Karpas-422 (cell line): ENCODE measurements at places on chromosomes 7 and 10.

DNA sequence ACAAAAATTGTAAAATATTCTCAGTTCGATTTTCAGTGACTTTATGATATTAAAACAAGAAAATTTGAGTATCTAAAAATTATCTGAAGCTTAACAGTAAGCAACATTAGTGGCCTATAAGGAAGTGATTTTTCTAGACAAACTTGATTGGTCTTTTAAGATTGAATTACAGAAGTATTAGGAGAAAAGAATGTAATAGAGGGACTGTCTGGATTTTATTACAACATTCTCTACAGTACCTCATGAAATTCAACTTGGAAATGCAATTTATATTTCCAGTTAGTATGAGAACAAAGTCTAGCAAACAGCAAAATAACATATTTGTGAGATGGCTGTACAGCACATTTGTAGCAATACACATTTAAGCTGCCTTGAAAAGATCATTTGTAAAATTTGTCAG lies 18.8 kb downstream of the REEP3 start:
- DNase-seq = no peak

DNA sequence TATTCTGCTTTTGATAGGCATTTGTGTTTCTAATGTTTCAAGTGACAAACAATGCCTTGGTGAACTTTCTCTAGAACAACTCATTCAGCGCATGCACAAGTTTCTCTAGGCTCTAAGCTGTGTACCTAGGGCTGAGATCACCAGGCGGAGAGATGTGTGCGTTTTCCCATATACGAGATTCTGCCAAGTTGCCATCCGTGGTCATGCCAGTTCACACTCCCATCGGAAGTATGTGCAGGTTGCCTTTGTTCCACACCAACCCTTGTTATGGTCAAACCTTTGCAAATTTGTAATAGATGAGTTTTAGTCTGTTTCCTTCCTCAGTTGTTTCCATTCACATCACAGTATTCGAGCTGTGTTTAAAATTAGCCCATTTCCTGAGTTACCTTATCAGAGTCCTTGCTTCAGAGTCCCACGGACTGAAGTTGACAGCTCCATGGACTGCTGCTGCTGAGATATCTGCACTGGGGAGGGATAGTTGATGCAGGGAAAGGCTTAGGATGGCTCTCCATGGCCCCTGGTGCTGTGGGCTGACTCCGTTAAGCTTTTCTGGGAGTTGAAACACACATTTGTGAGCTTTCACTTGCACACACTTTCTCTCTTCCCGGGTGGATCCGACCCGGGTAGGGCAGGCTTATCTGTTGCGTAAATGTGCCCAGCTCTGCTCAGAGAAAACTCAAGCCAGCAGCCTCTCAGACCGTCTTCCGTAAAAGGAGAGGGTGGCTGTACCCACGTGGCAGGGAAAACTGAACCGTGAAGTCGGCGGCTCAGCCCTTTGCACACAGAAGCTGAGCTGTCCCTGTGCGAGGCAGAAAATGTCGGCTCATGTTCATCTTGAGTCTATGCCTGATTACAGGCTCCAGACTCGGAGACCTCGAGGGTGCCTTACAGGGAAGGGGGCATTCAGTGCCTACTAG lies 49.4 kb downstream of the HK1 start:
- DNase-seq = peak; percentile 72

GRCh38 chr10:102781921-102782557 lies 38.3 kb downstream of the WBP1L start:
- no peak for DNase-seq

DNA sequence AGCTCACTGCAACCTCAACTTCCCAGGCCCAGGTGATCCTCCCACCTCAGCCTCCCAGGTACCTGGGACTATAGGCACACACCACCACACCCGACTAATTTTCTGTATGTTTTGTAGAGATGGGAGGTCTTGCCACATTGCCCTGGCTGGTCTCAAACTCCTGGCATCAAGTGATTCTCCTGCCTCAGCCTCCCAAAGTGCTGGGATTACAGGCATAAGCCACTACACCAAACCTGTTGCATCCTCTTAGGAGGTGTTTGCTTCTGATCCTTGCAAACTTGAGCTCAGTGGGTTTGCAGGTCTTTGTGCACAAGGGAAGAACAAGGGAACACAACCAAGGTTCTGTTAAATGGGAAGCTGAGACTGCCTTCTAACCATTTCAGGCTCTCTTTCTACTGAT lies 184.6 kb downstream of the ARHGAP12 start:
- DNase-seq = no peak

GRCh38 chr10:119368991-119369869 lies 161.9 kb downstream of the GRK5 start:
- peak; percentile 80 for DNase-seq

DNA sequence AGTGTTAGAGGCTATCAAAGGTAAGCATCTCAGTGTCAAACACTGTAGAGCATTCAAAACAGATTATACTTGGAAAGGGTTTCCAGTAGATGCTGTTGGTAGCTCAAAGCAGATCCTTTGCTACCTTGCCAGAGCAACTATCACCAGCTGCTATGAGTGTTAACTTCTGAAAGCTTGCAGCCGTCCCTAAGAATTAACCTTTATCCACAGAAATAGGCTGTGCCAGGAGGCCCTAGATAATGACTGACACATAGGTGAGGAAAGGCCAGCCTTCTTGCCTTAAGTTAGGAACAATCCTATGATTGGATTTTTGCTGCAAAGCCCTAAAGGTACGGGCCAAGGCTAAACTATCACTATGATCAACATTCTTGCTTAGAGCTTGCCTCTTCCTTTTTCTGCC lies 263.2 kb downstream of the DGKB start:
- DNase-seq = no peak

DNA sequence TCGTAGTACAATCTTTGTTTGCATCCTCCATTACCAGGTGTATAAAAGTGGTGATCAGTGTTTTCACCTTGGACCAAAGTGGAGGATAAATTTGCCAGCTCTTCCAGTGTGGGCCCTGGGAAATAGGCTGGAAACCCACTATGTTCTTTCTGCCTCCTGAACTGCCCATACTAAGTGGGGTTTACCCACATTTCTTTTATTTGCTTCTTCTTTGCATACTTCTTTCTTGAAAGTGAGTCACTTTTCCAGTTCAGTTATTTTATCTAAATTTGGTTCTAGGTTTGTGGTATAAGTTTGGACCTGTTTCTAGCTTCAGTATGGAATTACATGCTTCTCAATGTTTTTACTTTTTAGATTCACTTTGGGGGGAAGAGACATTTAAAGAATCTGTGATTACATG lies 126.2 kb upstream of the ACBD5 start:
- DNase-seq = peak; percentile 50

- DNase-seq = no peak
Observed at GRCh38 chr10:30828680-30829079, 199.1 kb upstream of the LYZL2 start.

DNA sequence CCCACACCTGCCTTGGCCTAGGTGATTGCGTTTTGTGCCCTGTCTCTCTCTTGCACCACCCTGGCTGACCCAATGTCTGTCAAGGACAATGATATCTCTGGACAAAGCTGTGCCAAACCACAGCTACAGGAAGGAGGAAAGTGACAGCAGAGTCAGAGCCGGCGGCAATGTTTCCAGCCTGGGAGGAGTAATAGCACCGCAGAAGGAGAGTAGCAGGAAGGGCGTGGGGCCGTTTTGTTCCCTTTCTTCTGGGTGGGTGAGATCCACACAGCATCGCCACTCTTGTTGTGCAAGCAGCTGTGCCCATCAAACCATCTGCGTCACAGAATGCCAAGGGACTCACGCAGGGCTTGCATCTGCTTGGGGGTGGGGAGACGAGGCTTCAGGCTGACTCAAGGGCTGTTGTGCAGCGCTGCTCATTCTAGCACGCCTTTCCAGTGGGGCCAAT lies 341.6 kb upstream of the AUTS2 start:
- DNase-seq = no peak

DNA sequence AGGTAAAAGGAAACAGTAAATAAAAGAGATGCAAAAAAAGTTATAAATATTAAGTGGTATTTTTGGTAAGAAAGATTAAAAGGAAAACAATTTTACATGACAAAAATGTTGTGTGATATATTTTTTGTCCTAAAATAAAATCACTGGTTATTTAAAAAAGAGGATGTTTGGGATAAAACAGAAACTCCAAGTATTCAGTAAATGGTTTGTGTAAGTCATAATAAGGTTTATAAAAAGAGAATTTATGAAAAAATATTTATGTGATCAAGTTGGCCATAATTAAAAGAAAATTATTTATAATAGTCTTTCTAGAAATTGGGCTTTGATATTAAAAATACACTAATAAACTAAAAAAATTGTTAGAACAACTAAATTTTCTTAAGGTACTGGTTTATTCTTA lies 38.2 kb upstream of the FIGNL1 start:
- no peak for DNase-seq

DNA sequence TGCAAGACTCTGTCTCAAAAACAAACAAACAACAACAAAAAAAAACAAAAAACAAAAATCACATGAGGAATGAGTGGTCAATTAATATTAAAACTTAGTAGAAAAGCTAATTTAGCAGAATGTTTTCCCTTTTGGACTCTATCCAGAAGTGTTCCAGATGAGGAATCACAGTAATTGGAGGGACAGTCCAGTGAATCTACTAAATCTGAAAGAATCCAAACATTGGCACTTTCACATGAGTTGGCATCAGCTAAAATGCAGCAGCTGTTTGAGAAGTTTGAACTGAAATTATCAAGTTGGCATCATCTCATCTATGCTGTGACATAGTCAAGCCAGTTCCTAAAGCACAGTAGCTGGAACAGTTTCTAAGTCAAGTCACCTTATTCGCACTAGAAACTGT lies 367.8 kb downstream of the PPP1R3A start:
- no peak for DNase-seq

- DNase-seq = no peak
Observed at GRCh38 chr10:106402458-106402857, 762.0 kb downstream of the SORCS1 start.

DNA sequence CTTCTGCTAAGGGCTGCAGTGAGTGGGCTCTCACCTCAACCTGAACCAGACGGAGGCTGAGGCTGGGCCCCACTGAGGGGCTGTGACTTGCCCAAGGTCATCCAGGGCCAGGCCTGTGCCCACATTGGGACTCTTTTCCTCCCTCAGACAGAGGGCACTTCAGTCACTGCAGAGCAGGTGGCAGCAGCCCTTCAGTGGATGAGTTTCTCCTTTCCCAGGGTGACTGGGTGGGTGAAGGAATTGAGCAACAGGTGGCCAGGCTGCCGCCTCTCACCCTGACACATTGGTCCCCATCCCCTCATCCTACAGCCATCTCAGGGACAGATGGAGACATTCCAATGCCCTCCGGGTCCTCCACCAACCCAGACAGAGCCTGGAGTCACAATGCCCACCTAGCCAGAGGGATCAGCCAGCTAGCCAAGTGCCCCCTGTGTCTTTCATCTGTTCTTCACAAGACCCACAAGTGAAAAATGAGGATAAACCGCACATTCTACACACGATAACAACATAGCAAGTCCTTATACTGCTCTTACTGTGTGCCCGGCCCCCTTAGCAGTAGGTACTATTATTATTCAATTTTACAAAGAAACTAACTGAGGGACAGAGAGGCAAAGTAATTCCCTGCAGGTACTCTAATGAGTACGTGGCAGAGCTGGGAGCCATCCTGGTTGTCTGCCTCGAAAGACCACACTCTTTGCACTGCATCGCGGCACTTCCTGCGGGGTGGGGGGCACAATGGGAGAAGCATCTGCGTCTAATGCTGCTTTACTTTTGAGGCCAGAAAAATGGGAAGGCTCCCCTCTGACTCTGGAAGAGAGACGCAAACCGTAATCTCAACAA lies 1.7 kb upstream of the SLC18A3 start:
- DNase-seq = no peak

DNA sequence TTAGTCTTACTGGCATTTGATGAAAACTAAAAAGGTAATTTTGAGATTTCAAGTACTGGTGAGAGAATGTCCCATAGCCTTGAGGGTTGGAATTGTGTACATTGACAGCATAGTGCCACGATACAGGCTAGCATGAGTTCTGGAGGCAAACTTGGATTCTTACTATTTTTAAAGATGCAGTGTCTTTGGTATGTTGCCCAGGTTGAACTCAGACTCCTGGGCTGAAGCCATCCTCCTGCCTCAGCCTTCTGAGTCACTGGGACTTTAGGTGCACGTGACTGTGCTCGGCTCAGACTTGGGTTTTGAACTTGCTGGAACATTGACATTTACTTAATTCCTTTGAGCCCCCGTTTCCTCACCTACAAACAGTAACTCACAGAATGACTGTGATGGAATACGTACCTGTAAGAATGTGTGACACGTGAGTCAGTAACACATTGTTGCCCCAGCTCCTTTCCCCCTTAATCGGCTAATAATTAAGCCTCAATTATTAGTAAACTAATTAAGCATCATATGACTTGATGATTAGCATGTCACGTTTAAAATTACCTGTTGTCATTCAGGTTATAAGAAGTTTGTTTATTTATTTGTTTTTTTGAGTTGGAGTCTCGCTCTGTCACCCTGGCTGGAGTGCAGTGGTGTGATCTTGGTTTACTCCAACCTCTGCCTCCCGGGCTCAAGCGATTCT lies 10.6 kb downstream of the DNAJB6 start:
- no peak for DNase-seq

DNA sequence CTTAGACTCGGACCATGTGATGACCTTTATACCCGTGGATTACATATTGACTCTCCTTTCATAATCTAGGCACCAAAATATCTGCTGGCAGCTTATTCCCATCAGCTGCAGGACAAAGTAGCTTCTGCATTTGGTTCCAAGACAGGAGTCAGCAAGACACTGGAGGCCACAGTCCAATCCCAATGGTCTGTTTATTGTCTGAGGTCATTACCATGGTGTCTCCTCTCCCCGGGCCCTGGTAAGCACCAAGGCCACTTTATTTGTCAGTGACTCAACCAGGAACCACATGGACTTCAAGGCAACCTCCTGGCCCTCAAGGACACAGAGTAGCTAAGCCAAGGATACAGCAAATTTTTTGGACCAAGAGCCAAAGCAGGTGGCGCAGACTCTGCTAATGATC lies 36.1 kb downstream of the KCNMA1 start:
- DNase-seq = no peak

- DNase-seq = no peak
Observed at GRCh38 chr10:114504769-114505579, 100.7 kb upstream of the AFAP1L2 start.

- DNase-seq = no peak
Observed at GRCh38 chr7:30873656-30874055, 38.0 kb upstream of the AQP1 start.

GRCh38 chr7:8343556-8343955 lies 81.6 kb upstream of the ICA1 start:
- DNase-seq = no peak

GRCh38 chr10:90579602-90580242 lies 278.1 kb downstream of the HTR7 start:
- DNase-seq = no peak

- no peak for DNase-seq
Observed at GRCh38 chr10:75469006-75469616, 37.7 kb downstream of the LRMDA start.
